Stromal cell of bone marrow (primary cell): ENCODE measurements at places on chromosomes 7 and 10.

DNA sequence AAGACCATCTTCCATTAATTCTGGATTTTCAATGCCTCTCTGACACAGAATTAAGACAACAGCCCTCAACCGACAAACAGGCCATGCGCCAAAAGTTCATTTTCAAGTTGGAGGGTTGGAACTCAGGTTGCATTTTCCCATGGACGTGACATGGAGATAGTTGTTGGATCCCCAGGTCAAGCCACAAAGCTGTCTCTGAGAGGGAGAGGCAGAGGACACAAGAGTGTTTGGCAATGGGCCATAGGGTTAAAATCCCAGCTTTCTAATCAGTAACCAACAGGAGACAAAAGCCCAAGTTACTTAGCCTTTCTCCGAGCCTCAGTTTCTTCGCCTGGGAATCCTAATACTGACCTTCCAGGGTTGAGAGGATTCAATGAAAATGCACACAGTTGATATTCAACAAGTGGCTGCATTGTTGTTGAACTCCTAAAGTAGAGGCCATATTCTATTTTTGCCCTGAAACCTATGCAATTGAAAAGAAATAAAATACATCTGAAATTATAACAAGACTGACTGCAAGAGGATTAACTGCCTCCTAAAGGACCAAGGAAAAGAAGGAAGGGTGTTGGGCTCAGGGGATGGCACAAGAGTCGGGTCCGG, 44.3 kb downstream of the SORBS1 start:
- DNase-seq = no peak

DNA sequence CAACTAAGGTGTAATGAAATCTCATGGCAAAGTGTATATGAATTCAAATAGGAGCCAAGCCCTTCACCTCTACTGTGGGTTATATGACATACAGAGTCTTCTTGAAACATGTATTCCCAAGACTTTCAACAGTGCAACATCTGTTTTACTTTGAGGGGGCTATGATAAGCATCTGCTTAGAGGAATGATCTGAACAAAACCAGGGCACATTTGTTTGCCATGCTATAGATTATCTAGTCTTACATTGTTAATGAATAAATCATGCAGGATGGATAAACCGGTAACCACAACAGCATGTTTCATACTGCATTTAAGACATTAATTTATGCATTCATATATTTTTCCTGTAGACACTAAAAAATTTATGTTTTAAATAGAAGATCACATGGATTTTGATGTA, 1021.9 kb downstream of the LRMDA start:
- no peak for DNase-seq

GRCh38 chr7:87511510-87511909, 36.0 kb upstream of the ABCB4 start:
- no peak for DNase-seq

GRCh38 chr7:90764848-90765570, 168.9 kb downstream of the CDK14 start:
- no peak for DNase-seq

DNA sequence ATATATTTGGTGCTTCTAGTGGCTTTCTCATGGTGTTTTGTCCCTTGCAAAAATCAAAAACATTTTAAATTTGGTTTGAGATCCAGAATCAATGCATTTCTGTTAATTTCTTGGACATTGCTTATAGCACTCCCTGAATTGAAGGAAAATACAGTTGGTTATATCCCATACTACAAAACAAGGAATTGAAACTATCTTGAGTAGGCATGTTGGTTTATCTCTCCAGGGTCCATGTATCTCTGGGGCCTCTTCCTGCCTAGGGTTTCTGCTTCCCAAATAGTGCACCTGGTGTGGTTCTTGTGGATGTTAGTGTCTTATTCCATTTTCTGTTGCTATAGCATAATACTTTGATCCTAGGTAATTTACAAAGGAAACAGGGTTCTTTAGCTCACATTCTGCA, 212.4 kb downstream of the CAMK1D start:
- no peak for DNase-seq

DNA sequence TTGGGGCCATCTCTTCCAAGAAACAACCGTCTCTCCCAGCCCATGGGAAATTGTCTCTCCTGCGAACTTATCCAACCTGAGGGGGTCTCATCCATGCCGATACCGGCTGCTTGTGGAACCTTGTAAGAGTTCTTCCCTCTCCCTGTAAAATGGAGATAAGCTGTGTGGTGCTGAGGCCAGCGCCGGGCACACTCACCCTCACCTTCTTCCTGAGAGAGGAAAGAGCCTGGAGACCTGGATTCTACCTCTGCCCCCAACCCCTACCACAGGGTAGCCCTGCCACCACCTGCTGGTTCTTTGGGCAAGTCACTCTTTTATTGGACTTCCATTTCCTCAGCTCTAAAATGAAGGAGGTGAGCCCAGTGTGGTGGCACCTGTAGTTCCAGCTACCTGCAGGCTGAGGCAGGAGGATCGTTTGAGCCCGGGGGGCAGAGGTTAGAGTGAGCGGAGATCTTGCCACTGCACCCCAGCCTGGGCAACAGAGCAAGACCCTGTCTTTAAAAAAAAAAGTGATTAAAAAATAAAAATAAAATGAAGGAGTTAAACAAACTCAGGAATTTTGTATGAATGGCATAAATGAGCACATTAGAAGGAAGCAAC, 38.4 kb upstream of the PSAP start:
- no peak for DNase-seq

DNA sequence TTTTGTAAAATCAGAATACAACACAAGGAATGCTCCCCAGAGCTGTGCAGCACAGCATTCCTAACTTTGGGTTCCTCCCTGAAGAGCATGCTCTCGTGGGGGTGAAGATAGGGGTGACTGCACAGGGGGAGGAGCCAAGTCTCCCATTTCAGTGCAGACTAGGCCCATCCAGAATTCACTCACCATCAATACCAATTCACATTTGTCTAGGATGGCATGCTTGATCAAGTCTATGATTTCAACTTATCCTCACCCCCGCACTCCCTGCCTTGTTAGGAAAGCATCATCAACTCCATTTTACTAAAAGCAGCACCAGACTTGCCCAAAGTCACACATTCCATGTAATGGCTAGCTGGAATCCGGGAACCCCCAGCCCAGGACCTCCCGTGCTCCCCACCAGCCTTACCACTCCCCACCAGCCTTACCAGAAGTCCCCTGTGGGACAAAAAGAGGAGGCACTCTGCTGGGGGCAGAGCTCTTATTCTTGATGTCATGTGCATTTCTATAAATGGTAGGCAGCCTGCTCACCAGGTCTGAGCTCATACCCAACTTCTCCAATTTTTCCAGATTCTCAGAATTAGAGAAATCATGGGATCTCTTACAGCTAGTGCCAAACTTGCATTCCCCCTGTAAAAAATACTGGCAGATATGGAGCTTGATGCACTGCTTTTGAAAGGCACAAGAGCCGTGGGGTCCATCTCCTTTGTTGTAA, 6.2 kb downstream of the PARP12 start:
- no peak for DNase-seq

- DNase-seq = no peak
These were observed 204.3 kb downstream of the CHCHD3 start for GRCh38 chr7:132877573-132877972.

DNA sequence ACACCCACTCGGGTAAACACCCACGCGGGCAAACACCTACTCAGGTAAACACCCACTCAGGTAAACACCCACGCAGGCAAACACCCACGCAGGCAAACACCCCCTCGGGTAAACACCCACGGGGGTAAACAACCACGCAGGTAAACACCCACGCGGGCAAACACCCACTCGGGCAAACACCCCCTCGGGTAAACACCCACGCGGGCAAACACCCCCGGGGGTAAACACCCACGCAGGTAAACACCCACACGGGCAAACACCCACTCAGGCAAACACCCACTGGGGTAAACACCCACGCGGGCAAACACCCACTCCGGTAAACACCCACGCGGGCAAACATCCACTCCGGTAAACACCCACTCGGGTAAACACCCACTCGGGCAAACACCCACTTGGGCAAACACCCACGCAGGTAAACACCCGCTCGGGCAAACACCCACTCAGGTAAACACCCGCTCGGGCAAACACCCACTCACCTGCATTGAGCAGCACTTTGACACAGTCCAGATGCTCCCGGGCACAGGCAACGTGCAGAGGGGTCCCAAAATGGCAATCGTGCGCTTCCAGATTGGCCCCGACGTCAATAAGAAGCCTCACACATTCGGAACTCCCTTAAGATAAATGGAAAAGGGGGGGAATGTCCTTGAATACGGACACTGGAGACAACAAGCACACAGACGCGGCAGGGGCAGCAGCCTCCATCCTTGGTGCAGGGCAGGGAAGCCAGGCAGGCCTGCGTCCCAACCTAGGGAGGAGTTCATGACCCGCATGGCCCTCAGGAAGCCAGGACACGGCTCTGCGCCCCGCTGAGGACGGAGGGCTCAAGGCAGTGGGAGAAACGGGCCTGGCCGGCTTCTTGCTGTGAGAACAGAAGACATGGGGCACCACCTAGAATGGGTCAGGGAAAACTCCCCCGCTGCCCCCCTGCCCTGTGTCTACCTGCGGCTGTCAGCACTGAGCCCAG, 17.6 kb downstream of the ASB13 start:
- DNase-seq = no peak

DNA sequence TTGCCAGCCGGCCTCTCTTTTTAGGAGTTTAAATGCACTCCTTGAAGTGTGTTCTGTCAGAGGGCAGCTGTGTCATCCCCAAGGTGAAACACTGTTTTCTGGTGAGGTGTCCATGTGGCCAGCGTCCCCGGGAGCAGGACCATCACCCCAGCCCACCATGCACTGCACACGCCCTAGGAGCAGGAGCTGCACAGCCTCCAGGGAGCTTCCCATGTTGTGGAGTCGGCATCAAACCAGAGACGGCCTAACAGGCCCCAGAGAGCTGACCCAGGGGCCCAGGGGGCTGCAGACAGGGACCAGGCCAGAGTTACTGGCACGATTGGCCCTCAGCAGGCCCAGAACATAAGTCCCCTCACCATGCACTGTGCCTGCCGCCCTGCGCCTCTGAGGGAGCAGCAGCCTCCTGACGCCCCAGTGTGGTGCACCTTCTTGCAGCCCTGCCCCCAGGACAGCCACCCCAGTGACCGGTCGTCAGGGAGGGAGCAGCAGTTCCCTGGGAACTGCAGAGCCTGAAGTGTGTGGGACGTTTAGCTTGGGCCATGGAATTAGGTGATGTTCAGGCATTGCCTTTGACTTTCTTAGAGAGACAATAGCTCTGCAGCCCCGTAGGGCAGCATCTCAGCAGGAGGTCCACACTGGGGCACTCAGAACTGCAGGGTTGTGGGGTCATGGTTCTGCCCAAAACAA, 97.9 kb downstream of the NKX6-2 start:
- DNase-seq = no peak

DNA sequence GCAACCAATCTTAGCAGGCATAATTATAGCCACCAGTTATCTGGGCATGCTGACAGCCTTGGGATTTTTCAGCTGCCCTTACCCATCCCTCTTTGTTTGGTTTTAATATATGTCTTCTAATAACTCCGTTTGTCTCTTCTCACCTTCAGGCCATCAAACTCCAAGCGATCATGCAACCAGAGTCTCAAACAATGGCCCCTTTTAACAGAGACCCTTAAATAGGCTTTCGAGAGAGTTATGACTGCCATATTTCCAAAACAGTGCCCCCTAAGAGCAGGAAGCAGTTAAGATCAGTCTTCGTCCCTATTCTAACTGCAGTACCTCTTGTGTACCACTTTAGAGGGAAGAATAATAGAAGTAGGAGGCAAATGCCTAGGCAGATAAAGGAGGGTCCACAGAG, 157.5 kb downstream of the DGKB start:
- DNase-seq = no peak

- no peak for DNase-seq
These were observed 197.9 kb downstream of the IMMP2L start for GRCh38 chr7:111364413-111364812.
